Muscle of arm (tissue), 14 donors: ENCODE measurements at places on chromosomes 5 and 9.

GRCh38 chr5:141547488-141547887 lies 58.6 kb downstream of the PCDHGC5 start:
- no peak for DNase-seq

DNA sequence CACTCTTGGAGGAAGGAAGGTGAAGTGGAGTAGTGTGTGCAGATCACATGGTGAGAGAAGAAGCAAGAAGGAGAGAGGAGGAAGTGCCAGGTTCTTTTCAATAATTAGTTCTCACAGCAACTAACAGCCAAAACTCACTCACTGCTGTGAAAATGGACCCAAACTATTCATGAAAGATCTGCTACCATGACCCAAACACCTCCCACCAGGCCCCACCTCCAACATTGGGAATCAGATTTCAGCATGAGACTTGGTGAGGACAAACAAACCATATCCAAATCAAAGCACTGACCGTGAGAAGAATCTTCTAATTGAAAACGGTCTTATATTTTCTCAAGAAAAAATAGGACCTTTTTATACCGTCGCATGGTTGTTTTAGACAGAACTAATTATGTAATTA lies 468.7 kb upstream of the TYRP1 start:
- no peak for DNase-seq

- no peak for DNase-seq
These were observed 4.6 kb upstream of the FCN1 start for GRCh38 chr9:134922066-134922931.

GRCh38 chr5:135211083-135211790 lies 177.2 kb upstream of the PITX1 start:
- no peak for DNase-seq

GRCh38 chr9:82206490-82206889 lies 217.9 kb downstream of the SPATA31D1 start:
- DNase-seq: no peak

GRCh38 chr9:127642082-127642740 lies 30.1 kb downstream of the STXBP1 start:
- no peak for DNase-seq

DNA sequence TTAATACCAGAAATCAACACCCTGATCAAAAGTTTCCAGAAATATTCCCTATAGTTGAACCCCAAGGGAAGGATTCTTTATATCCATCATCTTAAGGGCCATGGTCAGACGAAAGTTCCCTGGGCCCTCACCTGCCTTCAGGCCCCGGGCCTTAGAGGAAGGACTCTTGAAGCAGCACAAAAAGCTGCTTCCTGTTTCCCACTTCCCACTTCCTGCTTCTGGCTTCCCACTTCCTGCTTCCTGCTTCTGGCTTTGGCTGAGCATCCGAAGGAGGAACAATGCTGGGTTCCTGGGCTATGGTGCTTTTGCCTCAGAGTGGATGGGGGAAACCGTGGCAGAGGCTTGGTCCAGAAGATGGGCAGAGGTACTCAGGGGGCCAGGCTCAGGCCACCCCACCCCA lies 25.8 kb upstream of the DAP start:
- DNase-seq: no peak

DNA sequence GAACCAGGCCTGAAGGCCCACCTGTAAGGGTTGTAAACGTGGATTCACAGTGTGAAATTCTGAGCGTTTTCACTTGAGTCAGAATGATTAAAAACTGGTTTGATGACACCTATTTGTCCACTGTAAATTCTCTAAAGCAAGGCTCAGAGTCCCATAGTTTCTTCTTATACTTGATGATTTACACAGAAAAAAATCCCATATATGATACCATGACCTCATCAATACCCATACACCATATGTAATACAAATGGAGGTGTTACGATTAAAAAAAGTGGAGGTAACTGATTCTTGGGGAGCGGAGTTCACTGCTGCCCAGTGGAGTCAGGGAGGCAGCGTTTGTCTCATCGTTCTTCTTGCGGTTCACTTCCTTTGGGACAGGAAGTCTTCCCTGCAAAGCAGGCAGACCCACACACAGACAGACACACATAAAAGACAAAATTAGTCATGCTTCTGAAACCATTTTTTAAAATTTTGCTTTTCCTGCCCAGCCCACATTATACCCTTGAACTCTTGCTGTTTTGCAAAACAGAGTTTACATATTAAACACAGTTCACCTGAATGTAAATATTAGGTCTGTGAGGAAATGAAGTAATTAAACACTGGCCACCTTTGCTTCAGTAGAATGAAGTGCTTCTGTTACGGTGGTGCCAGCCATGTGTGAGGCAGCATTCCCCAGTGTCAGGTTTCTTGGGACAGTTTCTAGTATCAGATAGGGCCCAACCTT lies 26.2 kb downstream of the NREP start:
- DNase-seq: no peak

DNA sequence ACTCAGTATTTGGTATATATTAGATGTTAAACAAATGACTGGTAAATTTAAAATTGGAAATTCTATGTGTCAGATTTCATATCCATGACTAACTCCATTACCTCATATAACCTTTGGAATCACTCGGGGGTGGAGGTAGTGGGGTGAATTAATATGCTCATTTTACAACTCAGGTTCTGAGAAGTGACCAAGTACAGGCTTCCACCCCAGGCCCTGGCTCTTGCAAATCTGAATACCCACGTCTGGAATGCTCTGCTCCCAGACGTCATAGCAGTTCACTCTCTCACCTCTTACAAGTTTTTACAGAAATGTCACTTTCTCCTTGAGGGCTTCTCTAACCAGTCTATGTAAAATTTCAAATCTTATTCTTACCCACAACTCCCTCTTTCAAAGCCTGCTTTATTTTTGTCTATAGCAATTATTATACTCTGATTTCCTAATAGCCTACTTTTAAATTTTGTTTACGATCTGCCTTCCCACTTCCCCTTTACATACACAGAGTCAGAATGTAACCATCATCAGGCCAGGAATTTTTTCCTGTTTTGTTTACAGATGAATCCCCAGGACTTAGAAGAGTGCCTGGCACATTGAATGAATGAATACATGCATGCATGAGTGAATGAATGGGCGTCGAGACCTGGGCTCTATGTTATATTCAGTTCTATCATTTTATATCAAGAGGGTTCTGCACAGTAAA lies 134.1 kb upstream of the IFNE start:
- DNase-seq: no peak

- no peak for DNase-seq
These were observed 35.4 kb upstream of the C5orf47 start for GRCh38 chr5:173953528-173954090.
